Lung (tissue), 17 donors: ENCODE measurements at places on chromosomes 3 and 15.

GRCh38 chr3:30681649-30682211, 75.3 kb downstream of the TGFBR2 start:
- DNase-seq: peak; percentile 53

- no peak for DNase-seq
Measured at GRCh38 chr3:61299343-61300005, 48.2 kb upstream of the FHIT start.

DNA sequence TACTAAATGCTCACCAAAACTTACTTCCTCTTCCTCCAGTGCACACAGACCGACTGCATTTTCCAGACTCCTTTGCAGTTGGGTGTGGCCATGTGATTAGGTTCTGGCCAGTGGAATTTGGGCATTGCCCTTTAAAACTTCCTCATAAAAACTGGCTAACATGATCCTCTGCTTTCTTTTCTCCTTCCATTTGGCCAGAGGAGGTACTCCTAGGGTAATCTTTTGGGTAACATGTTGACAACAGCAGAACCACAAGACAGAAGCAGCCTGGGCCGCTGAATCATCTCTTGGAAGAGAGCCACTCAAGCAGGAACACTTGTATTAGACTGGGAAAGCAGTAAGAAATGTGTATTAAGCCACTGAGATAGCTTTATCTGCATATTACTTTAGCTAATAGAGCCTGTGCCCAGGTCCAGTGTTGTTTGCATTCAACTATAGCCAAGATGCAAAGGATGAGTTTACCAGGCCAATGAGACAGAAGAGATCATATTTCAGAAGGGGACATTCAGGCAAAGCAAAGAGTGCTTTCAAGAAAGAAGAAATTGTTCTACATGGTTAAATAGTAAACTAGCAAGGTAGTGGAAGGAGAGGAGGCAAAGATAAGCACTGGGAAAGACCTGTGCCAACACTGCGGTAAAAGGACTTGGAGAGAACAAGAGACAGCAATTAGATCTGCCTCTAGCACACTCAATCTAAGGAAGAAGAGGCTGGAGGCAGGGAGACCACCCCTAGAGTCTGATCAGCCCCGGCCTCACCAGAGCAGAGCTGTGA, 79.8 kb downstream of the PLCH1 start:
- no peak for DNase-seq

DNA sequence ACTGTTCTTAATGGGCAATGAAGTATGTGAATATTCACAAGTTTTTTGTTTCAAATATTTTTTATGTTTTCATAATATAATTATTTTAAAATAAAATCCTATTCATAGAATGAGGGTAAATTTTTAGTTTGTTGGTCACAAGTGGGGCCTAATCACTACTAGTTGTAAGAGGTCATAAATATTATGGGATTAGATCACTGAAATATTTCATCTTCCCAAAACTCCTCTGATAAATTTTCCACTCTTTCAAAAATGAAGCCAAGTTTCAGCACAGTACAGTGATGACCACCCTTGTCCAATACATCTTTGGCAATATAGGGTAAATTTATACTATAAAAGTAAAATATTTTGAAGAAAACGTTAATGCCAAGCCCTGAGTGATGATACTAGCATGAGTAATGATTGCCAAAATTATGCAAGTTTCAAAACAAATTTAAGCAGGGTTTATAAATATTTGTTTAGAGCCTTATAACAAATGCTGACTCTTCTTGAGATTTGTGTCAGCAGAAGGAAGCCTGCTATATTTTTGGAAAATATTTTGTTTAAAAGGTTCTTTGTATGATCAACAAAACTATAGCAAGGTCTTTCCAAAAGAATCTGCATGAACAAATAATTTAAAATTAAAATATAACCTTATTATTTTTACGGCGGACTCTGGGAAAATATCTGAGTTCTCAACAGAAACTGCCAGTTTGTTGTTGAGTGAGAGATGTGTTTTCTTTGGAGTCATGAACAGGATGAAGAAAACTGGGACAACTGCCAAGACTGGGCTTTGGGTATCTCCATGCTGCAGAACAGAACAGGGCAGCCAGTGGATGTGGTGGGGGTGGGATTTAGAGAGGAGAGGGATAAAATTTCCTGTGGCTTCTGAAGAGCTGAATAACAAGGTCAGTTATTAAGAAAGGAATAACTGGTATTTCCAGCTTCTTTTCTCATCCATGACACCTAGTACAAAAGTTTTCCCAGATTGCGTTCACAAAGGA, 17.9 kb upstream of the TM4SF1 start:
- peak; percentile 83 for DNase-seq

DNA sequence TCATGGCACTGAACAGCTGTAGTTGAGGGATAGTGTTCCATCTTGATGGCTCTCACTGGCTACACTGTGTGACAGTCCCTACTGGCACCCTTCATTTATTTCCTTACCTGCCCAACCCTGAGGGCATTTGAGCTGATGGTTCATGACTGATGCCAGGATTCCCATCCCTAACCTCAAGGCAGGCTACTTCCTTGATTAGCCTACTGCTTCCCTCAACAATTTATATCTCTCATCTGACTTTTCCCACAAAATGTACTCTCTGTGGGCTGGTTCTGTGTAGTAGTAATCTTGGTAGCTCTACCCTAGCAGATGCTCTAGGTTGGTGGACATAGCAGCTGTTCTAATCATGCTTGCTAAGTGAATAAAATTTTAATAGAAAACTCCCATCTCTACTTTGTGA, 106.0 kb downstream of the THRB start:
- no peak for DNase-seq

- no peak for DNase-seq
Measured at GRCh38 chr3:48997102-48997635, 7.1 kb downstream of the P4HTM start.

- DNase-seq: no peak
Measured at GRCh38 chr3:64104691-64105111, 81.4 kb upstream of the PSMD6 start.
